ENCODE measurements at places on chromosomes 16 and 17.
A peak's percentile ranks its signal among the peaks of the same experiment; 100 is the strongest.

- peak; percentile 38 for DNase-seq
Observed at GRCh38 chr17:37220607-37220953, 155.2 kb upstream of the C17orf78 start.

- DNase-seq, result no peak
Observed at GRCh38 chr17:43868226-43868994, 21.4 kb downstream of the CD300LG start.

DNA sequence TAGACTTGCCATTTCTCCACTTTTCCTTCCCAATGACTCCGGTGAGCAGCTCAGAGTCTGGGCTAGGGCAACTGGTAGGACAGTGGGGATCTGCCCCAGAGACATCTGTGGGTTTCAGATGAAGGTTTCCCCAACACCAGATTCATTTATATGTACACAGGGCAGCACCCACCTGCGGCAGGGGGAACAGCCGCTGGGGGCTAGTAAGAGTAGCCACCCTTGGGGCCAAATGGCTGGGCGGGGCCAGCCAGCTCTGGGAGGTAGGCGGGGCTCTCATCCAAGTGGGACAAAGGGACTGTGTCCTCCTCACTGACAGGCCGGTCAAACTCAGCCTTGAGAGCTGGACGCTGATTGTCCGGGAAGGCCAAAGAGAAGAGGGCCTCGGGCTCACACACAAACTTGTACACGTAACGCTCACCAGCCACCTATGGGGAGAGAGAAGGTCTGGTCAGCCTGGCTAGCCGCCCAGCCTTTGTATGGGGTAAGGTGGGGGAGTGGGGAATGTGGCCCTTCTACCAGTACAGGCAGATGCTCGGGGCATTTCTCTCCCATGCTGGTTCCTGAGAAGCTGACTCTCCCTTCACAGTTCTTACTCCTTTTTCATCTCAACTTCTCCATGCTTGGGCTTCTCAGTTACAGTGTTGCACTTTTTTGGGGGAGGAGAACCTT lies 17.7 kb downstream of the ETV4 start:
- no peak for DNase-seq

- DNase-seq, result no peak
Observed at GRCh38 chr17:45190503-45191255, 29.0 kb downstream of the HEXIM2 start.

DNA sequence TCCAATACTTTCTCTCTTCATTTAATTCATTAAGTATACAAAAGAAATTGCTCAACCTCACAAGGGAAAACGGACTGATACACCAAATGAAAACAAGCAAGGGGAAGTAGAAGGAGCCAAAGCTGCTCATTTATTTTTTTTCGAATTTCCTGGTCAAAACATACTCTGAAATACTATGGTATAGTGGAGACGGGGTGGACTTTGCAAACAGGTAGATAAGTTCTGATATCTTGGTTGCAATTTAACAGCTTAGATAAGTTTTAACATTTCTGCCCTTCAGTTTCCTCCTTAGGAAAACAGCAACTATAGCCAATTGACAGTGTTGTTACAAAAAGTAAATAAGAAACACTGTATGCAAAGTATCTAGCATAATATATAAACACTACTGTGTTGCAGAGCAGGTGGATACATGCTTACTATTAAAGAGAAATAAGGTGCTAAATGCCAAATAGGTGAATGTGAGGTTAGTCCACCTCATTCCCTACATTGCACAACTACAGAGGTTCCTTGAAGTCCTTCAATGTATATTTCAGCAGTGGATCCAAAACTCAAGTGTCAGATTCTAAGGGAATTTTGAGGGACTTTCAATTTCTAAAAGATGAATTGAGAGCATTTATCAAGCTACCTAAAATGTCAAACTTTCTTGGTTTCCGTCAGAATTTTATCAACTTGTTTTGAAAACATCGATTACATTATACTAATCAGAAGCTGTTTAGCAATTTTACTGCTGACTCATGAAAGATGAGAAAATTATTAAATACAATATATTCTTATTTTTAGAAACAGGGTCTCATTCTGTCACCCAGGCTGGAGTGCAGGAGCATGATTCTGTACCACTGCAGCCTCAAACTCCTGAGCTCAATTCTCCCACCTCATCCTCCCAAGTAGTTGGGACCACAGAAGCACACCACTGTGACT lies 11.0 kb downstream of the CCDC47 start:
- DNase-seq, result peak; percentile 24

- DNase-seq, result peak; percentile 36
Observed at GRCh38 chr17:38628441-38628840, 22.7 kb upstream of the SRCIN1 start.

Data from hematopoietic multipotent progenitor cell treated with erythropoietin and hydrocortisone succinate and interleukin-3 and kit ligand, for 8 days (in vitro differentiated cells).